GM23338 (cell line): ENCODE measurements at places on chromosomes 12 and 14.

- no peak for DNase-seq
Observed at GRCh38 chr14:100583245-100583644, 4.0 kb downstream of the BEGAIN start.

- no peak for DNase-seq
Observed at GRCh38 chr12:31947971-31948370, 11.2 kb upstream of the RESF1 start.

DNA sequence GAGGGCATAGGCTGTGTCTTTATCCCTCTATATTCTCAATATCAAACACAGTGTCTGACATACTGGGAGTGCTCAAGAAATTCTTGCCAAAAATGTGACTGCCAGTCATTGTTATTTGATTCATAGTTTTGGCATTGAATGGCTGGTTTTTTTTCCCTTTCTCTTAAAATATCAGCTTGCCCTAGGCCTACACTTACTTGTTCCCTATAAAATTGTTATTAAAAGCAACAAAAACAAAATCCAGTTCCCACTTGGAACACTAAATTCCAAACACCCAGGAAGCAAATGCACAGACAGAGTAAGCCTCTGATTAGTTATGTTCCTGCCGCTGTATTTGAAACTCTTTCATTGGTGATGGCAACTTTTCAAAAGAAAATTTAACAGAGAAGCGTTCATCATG lies 110.7 kb downstream of the WIF1 start:
- DNase-seq: no peak

DNA sequence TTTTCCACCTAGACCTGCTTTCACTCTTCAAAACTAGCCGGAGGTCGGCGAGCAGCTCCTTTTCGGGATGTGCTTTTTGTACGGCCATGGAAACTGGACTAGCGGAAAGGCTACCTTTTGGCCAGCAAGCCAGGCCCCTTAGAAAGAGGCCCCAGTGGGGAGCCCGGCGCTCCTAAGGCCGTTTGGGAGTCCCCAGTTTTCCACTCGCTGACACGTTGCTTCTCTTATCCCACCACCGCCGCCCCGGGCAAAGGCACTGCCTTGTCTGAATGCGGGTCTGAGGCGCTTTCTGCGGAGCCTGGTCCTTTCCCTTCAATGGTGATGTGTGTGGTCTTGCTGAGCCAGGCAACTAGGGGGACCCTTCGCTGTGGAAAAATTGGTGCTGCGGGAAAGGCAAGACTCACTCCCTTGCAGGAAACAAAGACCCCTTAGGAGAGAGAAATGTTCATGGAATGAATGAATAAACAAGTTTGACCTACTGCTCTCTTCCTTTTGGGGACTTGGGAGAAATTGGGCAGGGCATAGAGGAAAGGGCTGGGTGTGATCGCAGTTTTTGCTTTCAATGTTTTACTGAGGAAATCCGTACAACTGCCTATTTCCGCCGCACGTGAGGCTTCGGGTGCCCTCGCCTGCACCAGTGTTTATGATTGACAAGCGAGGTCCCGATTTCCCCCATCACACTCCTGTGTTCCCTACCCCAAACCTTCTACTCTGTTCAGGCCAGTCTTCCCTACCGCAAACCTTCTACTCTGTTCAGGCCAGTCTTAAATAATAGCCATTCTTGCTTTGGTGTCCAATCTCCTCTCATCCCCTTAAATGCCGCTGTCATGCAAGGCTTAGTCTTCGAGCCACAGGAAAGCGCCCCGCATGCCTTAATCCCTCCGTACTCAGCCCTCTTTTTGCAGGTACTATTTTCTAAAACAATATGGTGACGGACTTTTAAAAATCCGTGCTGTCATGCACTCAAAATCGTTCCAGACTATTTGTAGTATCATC lies 1.0 kb upstream of the SLC38A2 start:
- peak; percentile 79 for DNase-seq

GRCh38 chr14:93965946-93966474 lies 10.4 kb downstream of the ASB2 start:
- DNase-seq: no peak

GRCh38 chr14:73785834-73786635 lies 65.6 kb upstream of the PTGR2 start:
- DNase-seq: peak; percentile 68

- no peak for DNase-seq
Observed at GRCh38 chr14:51491776-51492175, 159.9 kb upstream of the FRMD6 start.

DNA sequence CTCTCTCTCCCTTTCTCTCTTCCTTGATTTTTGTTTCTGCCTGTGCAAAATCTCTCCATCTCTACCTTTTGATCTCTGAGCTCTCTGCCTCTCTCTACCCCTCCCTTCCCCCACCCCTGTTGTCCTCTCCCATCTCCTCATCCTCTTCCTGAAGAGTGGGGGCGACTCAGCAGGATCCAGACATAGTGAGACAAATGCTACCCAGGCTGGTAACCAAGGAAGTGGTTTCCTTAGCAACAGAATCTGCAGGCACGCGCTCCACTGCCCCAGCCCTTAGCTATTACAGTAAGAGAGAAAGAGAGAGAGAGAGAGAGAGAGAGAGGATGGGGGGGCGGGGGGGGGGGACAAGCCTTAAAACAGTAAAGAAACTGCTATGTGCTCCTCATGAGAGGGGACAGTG lies 85.6 kb downstream of the CMKLR1 start:
- peak; percentile 63 for DNase-seq

DNA sequence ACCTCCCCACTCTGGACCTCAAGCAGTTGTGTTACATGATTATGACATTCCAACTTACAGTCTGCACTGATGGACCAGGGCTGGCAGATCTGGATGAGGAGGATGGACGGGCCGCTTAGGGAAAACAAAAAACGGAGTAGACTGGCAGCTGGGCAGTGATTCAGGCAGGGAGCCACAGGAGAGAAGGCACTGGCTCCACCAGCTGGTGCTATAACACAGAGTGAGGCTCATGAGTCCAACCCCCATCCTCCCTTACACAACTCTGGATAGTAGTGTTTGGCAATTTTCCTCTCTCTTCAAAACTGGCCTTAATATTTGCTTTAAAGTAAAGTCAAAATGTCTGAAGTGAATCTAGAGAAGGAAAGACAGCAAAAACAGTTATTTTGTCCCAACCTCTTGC lies 9.7 kb upstream of the RIC8B start:
- DNase-seq: no peak

DNA sequence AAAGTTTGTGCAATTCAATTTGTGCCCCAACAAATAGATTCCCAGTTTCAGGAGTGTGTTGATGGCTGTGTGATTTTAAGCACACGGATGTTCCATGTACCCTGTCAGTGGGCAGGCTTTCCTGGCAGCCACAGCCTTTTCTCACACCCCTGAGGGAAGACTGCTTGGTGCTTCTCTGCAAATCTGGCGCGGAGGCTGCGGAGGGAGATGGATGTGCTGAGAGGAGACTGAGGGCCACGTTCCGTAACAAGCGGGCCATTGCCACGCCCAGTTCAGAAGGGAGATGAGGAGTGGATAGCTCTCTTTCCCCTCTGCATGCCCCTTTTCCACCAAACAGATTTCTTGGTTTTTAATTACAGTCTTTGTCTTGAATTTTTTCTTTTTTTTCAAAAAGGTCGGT lies 89.1 kb downstream of the BEGAIN start:
- DNase-seq: no peak

GRCh38 chr12:73266206-73266605 lies 994.0 kb downstream of the TRHDE start:
- DNase-seq: no peak

- DNase-seq: peak; percentile 86
Observed at GRCh38 chr12:107912421-107913004, 138.0 kb downstream of the ASCL4 start.

- no peak for DNase-seq
Observed at GRCh38 chr12:122850695-122851350, 15.6 kb downstream of the HIP1R start.

GRCh38 chr14:84225268-84225667 lies 1304.7 kb upstream of the FLRT2 start:
- DNase-seq: no peak

- DNase-seq: no peak
Observed at GRCh38 chr12:128792398-128792797, 31.4 kb downstream of the SLC15A4 start.

DNA sequence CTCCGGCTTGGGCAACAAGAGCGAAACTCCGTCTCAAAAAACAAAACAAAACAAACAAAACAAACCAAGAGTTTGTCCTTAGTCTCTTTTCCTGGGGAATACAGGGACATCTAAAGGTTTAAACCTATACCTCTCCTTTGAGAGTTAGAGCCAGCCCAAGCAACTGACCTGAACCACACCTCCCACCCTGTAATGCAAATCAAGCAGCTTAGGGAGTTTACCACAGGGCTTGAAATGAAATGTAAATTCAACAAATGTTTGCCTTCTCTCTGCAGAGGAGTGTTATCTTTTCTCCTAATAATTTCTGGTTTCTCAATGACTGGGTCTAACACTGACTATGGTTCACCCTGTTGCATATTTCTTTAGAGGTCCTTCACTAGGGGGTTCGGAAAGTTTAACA lies 16.7 kb downstream of the PPP1CC start:
- DNase-seq: no peak

DNA sequence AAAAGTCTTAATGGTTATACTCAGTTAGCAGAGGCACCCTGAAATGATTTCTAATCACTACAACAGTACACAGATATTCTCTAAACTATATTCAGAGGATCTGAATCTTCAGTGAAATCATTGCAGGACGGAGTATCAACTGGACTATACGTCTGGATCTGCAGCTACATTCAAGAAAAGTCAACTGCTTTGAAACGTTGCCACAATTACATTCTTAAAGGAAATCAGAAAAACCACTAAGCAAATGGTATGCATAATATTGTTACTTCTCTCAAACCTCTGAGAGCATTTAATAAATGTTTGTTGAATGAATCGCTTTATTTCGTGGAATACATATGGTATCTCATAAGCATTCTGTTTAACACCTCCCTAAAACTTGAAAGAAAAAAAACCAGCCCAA lies 67.4 kb downstream of the MED13L start:
- no peak for DNase-seq

GRCh38 chr14:74619672-74620131 lies 7.7 kb upstream of the LTBP2 start:
- no peak for DNase-seq

- no peak for DNase-seq
Observed at GRCh38 chr14:48628870-48629269, 953.5 kb upstream of the MDGA2 start.

DNA sequence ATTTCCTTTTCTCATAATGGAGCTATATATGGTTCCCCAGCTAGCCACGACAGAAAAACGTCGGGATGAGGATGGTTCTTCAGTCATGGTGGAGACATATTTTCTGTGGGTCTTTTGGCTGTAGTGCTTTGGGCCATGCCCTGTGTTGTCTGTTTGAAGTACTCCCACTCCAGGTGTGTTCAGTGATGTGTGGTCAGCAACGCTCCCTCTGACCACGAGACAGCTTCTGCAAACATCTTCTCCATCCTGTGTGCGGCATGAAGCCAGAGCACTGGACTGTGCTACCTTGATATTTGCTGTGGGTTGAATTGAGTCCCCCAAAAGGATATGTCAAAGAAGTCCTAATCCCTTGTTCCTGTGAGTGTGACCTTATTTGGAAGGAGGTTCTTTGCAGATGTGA lies 931.2 kb downstream of the NRXN3 start:
- no peak for DNase-seq

DNA sequence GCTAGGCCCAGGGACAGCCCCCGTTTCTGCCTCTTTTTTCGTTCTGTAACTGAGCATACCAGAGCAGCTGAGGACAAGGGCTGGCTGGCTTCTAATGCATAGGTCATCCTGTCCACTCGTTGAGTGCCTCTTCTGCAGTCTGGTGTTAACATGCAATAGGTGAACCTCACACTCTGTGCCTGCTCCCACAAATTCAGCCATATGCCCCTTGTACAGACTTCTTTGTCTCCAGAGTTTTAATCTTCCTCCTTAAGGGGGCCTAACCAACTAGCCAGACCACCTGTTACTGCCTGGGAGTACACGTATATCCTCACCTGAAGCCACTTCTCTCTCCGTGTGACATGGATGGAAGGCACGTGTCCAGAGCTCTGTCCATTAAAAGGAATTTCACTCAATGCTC lies 111.1 kb downstream of the SLC15A4 start:
- no peak for DNase-seq

DNA sequence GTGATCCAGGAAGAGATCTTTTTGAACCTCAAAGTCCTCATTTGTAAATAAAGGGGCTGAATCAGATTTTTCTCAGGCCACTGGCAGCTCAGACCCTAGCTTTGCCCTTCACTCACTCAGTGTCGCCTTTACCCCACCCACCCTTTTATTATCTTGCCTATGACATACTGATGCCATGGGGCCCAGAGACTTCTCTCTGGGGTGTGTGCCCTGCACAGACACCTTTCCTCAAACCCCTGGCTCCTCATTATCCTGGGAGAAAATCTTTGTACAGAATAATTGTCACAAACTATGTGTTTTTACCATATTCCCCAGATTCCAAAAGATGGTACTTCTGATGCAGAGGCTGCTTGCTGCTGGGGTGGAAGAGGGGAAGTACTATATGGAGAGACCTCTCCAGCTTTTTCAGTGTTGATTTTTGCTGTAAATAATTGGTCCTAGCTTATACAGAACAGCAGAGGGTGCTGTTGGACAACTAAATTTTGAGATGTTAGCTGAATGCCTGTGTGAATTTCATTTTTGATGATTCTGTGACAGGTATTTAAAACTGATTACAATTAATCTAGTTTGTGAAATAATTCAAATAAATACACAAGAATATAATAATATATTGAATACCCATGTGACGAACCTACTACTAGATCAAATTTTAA lies 53.9 kb upstream of the DCD start:
- DNase-seq: peak; percentile 75

DNA sequence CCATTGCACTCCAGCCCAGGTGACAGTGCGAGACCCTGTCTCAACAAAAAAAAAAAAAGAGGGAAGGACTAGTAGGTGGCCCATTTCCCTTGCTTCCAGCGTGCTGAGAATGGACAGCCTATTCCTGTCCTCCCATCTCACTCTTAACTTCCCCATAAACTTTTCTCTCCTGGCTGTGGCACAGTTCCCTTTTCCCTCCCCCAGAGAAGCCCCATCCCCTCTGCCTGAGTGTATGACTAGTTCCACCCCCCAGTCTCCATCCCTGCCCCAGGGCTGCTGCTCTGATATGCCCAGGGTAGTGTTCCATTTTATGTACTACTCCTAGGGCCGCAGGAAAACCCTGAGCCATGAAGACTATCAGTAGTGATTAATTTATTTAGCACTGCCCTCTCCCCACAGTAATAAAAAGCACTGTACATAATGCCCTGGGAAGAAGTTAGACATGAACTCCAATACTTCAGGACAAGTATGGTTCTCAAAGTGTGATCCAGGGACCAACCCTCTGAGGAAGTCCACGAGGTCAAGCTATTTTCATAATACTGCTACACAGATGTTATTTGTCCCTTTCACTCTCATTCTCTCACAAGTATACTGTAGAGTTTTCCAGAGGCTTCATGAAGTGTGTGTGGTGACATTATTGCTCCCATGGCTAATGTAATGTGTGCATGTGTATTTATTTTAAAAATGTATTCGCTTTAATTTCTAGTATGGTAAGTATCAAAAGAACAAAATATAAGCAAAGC lies 11.5 kb upstream of the CHD4 start:
- no peak for DNase-seq
